Cortex of kidney (tissue), 1 donor: ENCODE measurements at places on chromosomes 13 and 19.

DNA sequence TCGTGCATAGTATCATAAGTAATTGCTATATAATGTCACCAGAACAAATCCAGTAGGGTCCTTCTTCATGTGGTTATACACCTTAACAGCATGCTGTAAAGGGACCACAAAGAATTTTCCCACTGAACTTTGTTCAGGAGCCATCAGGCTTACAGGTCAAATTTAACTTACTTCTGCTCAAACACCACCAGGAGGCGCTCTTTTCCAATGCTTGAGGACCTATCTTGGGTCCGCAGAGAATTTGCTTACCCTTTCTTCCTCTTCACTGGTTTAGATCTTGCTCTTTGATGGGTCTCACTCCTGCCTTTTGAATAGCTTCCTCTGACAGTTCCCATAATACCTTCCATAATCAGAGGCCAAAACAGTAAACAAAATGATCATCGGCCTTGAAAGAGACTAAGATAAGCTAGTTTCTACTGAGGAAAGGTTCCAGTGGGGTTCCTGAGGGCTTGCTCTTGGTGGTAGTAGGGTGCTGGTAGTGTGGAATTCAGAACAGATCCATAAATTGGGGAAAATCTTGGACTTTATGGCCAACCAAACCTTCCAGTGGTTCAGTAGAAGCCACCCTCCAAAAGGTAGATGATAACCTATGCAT, 37.4 kb downstream of the SCGB2B2 start:
- DNase-seq: no peak

DNA sequence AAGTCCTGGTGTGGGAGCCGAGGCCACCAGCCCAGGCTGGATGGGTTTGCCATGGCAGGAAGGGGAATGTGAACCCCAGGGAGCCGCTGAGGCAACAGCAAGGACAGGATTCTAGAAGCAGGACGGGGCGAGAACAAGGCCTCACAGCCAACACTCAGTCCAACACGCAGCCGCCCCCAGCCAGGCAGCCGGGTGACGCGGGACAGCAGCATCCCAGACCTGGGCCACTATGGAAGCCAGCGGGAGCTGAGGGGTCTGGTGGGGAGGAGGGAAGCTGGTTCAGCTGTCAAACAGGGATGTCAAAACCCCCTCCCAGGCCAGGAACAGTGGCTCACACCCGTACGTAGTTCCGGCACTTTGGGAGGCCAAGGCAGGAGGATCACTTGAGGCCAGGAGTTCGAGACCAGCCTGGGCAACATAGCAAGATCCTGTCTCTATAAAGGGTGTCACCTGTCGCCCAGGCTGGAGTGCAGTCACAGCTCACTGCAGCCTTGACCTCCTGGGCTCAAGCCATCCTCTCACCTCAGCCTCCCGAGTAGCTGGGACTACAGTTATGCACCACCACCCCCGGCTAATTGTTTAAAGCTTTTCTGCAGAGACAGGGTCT, 6.8 kb downstream of the MEX3D start:
- no peak for DNase-seq

DNA sequence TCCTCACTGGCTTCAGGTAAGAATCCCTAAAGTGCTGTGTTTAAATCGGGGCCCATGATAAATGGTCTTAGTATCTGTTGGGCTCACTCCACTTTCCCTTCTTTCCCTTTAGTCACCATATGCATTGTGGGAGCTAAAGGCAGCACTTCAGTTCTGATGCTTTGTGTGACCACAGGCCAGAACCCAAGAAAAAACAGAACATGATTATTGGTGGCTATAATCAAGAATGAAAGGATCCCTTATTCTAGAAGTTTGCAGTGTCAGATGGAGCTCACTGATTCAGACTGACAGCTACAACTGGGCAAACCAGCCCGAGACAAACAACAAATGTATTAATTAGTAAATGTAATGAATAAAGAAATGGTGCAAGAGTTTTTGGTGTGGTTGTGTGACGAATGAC, 57.3 kb upstream of the POMP start:
- DNase-seq: no peak

DNA sequence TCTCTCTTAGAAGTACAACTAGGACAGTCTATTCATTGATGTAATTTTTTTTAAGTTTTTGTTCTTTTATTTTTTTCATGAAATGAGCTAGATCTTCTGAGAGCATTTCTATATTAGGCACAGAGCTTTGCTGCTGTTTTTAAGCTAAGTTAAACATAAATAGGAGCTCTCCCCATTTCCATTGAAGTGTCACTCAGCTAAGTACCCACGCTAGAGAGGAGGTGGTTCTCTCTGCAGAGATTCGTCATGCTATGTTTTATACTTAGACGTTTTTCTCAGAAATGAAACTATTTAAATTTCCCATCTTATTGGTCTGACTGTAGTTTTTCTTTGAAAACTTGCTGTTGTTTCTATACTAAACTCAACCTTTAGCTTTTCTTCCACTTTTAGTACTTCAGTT, 271.5 kb downstream of the PCDH9 start:
- no peak for DNase-seq

GRCh38 chr13:46996316-46997030, 99.6 kb upstream of the HTR2A start:
- no peak for DNase-seq

DNA sequence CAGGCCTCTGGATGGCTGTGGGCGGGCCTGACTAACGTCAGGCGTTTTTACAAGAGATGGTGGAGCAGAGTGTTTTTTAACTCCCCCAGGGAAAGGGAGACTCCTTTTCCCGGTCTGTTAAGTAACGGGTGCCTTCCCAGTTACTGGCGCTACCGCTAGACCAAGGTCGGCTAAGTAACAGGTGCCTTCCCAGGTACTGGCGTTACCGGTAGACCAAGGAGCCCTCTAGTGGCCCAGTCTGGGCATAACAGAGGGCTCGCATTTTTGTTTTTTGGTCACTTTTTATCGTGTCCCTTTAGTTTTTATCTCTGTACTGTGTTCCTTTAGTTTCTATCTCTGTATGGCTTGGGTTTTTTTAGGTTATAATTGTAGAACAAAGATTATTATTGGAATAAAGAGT, 10.0 kb downstream of the ZNF383 start:
- DNase-seq: no peak

- no peak for DNase-seq
Measured at GRCh38 chr13:75226733-75227435, 255.1 kb downstream of the TBC1D4 start.

DNA sequence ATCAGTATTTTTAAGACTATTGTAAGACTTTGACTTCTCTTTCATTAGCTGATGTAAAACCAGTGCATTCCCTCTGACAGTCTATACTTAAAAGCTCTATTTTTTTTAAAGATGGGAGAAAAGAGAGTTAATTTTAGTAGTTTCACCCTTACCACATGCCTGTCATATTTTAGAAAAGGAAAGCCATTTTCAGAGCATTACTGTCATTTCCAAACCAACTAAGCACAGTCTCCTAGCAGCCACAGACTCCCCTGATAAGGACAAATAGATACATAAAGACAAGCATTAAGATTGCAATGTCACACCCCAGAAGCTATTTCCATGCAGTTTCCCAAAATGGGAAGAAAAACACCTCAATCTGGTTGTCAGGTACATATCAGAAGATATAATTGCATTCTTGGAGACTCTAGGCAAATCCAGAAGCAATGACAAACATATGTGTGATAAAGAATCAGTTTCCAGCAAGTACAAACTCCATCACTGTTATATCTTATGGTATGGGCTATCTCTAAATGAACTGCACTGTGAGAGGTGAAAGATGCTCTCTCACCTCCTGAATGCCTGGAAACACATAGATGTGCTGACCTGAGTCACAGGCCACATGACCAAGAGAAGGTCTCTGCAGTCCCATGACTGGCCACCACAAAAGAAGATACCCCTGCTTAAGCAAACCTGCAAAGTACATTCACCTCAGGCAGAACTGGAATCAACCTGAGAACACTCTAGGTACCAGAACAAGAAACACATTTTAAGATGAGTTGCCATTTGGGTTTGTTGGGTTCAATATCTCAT, 303.3 kb downstream of the POU4F1 start:
- no peak for DNase-seq

DNA sequence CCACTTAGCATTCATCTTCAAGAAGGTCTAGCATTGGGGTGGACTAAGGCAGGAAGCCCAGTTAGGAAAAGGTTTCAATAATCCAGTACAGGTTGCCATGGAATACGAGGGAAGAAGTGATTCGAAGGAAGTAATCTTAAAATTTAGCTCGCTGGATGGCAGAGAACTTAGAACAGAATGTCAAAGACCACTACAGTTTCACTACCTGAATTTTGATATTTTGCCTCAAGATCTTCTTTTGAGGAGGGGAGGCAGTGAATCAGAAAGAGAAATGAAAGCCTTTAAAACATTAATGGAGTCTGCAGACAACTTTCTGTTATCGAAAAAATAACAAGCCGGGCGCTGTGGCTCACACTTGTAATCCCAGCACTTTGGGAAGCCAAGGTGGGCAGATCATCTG, 7.0 kb upstream of the RAB8A start:
- no peak for DNase-seq

GRCh38 chr13:51318015-51318414, 21.5 kb upstream of the SERPINE3 start:
- DNase-seq: no peak

DNA sequence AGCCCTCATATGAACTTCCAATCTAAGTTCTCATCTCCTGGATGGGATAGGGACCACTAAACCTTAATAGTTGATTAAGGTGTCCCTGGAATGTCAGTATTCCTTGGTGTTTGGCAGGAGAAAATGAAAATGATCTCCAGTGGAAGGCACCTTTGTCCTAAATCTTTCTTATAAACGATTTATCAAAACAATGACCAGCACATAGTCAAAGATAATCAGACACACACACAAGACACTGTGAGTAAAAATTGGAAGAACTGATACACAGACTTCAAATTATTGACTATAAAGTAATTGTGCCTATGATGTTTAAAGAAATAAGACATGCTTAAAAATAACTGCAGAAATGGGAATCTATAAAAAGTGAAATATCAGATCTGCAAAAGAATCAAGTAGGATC, 13.7 kb downstream of the CEBPA start:
- DNase-seq: no peak

DNA sequence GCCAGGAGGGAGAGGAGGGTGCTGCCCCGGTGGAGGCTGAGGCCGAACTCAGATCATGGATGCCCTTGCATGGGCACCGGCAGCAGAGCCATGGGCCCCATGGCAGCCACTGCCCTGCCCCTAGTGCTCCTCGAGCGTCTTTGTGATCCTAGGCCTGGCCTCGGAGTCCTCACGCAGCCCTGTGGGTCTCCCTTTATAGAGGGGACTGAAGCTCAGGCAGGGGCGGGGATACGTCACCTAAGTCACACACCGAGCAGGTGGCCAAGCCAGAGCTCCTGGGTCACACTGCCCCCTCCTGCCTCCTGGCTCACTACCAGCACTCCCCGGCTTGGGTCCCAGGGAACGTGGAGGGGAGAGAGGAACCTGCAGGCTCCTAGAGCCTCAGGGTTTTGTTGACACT, 28.7 kb downstream of the DHX34 start:
- DNase-seq: no peak

DNA sequence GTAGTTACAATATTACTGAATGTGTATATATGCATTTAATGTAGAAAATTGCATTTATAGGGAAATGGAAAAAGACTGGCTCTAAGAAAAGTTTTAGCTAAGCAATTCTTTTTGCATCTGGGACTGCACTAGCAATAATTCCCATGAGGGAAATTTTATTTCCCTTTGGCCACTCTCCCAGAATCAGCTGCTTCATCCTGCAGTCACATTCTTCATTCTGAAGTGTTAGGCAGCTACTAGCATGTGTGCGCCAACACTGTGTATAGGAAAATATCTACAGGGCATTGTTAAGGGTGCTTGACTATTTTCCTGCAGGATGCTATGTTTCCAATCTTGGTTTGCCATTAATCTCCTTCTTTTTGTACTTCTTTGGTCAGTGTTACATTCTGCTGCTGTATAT, 312.8 kb upstream of the PCDH20 start:
- DNase-seq: no peak

- DNase-seq: no peak
Measured at GRCh38 chr13:48220592-48220980, 12.4 kb upstream of the ITM2B start.

DNA sequence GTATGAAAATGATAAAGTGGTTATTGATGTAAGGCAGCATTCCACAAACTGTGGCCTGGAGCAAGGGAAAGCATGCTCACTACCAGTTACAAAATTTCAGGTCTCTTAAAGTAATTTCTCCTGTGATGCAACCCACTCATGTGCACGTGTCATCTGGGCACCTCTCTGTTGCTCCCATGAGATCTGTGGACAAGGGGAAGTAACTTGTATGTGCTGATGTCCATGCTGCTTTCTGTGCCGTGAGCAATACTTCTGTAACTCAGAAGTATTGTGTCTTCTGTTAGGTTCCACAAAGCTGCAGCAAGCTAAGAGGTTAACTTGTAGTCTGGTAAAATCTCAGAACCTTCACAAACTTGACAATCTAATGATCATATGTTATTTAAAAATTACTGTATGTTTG, 930.0 kb upstream of the SLITRK6 start:
- no peak for DNase-seq

DNA sequence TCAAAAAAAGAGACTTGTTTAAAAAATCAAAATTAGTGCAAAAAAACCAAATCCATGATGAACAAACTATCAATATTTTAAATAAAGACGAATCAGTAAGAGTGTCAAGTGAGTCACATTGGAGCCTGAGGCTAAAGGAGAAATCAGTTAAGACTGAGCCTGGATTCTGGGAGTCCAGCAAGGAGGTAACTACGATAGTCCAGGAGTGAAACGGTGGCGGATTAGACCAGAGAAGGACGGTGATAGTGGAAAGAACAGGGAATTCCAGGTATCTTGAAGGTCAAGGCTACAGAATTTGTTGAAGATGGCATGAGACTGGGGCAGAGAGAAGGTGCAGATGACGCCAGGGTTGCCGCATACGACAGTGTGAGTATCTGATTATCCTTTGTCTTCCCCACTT, 7.0 kb upstream of the NPAS1 start:
- DNase-seq: no peak

DNA sequence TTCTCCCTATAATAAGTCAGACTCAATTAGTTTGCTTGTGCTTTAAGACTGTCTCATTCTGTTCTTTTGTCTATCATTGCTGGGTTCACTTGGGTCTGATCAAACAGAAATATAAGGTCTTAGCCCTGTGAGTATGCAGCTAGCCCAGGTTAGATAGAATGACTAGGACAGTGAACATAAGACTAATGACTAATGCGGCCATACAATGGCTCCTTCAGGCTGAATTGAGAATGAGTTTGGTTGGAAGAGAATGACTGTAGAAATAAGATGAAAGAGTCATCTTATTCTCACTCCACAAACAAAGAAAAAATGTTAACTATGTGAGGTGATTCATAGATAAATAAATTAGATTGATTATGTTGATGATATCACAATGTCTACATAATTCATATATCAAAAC, 50.1 kb upstream of the OBI1 start:
- no peak for DNase-seq

- DNase-seq: no peak
Measured at GRCh38 chr13:66405908-66406802, 824.0 kb downstream of the PCDH9 start.

GRCh38 chr13:112940236-112940635, 28.8 kb upstream of the MCF2L start:
- no peak for DNase-seq
